ENCODE measurements at places on chromosomes 7 and 10.
A peak's percentile ranks its signal among the peaks of the same experiment; 100 is the strongest.

DNA sequence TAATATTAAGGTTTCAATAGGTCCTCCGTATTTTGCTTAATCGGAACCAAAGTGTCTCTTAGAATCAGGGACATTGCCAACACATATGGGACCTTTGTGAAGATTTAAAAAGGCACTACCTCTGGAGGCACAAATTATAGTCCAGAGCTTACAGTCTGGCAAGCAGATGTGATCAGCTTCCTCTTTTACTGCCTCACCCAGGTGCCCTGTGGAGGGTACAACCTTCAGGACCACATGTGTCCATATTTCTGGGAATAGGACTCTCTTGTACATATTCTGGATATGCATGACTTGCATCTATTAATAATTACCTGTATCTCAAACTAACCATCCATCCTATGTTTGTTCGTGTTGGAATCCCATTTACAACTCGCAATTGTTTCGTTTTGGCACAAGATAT is 60.0 kb downstream of the HGF start:
- no peak for DNase-seq

- peak; percentile 35 for DNase-seq
These were observed 113.2 kb upstream of the RHEB start for GRCh38 chr7:151632750-151633515.

DNA sequence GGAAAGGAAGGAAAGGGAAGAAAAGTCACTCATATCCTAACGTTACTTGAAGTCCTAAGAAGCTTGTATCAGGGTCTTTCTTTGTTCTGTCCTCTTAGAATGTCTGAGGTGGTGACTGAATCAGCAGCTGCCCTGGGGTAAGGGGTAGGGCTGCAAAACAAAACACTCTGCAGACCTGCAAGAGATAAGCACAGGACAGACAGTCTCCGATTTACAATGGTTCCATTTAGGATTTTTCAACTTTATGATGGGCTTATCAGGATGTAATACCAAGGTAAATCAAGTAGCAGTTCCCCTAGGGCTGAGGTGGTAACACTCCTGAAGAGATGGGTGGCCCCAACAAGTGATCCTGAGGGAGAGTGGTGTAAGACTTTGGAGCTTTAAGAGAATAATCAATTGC is 16.5 kb downstream of the KDM7A start:
- DNase-seq: no peak

DNA sequence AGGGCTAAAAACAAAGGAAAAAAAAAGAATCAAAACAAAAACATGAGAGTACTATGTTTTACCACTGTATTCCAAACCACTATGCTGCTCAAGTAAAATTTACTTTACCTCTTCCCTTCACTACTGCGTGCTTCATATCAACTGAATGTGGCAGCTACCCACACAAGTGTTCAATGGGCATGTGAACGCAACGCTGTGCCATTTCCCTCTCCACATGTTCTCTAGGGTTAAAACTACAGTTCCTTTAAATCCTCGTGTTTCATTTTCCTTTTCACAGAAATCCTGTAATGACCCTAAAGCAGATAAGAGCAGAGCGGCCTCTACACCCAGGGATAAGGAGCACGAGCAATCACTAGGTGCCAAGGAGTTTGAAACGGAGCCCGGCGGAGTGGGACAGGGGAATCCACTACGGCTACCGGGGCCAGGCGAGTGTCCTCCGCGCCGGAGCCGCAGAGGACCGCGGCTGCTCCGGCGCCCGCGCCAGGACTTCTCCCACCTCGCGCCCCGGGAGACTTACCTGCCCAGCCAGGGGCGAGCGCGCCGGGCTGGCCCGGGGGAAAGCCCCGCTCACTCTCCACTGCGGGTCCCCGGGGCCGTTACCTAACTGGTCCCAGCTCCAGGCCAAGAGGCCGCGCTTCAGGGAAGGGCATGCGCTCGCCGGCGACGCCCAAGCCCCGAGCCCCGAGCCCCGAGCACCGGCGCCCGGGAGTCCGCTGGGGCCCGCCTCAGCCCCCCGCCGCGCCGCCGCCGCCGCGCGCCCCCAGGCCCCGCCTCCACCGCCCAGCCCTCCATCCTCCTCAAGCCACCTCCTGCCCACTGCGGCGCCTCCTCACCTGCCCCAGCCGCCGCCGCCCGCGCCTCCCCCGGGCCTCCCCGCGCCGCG is 711 bp downstream of the NAMPT start:
- DNase-seq: peak; percentile 30

GRCh38 chr10:67241451-67241850 is 315.6 kb downstream of the LRRTM3 start:
- DNase-seq: no peak

GRCh38 chr7:149721084-149721601 is 52.2 kb downstream of the ZNF467 start:
- no peak for DNase-seq

GRCh38 chr10:48457949-48458661 is 146.8 kb downstream of the ARHGAP22 start:
- DNase-seq: no peak

- DNase-seq: no peak
These were observed 38.7 kb upstream of the PCLO start for GRCh38 chr7:83201355-83201754.

DNA sequence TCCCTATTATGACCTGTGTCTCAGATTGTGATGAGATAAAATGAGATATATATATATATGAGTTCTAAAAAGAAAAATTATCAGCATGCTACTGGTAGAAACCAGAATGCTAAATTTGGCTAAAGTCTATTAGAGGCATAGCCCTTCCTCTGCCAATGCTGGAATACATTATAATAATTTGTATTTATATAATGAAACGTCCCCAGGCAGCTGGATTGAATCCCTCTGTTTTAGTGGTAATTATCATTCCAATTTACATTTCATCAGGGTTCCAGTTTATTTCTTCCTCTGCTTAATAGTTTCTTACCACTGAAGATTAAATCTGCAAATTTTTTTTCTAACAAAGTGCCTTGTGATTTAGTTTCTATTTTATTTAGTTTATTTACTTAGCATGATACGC is 71.8 kb upstream of the ABI1 start:
- no peak for DNase-seq

GRCh38 chr7:154777023-154777422 is 225.9 kb downstream of the PAXIP1 start:
- no peak for DNase-seq

DNA sequence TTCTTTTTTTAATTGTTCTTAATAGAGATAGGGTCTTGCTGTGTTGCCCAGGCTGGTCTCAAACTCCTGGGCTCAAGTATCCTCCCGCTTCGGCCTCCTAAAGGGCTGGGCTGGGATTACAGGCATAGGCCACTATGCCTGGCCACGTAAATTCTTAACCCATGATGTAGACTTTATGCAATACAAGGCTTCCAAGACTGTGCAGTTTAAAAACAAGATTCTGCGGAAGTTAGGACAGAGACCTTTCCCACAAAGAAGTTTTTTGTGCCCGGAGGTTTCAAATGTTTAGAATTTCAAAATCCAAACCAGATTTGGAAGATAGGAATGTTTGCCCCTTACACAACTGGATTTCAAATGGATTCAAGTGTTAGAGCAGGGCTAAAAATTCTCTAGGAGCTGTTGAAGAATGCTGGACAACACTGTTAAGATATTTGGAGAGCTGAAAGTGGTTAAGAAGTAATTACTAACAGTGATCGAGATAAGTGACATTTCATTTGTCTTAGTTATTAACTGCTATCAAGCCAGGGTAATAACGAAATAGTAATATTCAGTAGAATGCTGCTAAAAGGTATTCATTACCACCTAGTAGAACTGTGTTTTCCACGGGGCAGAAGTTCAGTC is 7.4 kb downstream of the APBB1IP start:
- DNase-seq: no peak

DNA sequence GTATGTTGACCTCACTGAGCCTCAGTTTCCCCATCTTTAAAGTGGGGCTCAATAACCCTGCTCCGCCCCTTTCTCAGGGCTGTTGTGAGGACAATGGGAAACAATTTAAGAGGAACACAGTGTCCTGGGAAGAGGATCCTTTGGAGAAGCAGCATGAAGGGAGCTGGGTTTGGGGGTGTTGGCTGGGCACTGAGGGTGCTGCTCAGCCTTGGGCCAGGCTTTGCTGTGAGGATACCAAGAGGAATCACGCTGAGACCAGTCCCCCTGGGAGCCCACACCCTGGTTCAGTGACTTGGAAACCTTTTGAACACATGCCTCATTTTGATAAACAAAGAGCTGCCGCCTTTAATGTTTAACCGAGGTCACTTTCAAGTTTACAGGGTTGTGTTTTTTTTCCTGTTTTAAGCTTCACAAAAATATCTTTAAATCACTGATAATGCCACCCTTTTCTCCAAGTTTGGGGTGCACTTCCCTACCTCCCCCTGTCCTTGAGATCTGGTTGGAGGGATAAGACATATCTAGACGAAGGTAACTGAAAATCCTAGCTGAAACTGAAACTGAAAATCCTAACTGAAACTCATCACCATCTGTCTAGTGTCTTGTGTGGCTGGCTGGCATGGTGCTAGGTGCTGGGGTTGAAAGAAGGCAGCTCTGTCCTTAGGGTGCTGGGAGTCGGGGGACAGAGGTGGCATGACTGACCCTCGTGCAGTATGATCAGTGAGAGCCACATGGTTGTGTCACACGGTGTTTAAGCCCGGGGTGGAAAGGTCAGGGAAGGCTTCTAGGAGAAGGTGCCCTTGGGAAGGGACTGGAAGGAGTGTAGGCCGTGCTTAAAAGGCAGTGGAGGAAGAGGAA is 27.7 kb downstream of the ZNF775 start:
- peak; percentile 65 for DNase-seq
